ENCODE measurements at places on chromosomes 11 and 22. TPM values are rescaled to one million over a fixed set of nuclear protein-coding genes. Genes with fewer than 3 reads are reported as not detected.

GRCh38 chr11:57762235-57762861, 746 bp downstream of the CTNND1 start:
- no peak for DNase-seq

- no peak for DNase-seq
Observed at GRCh38 chr22:37684803-37685615, 1.1 kb upstream of the NOL12 start.

- no peak for DNase-seq
Observed at GRCh38 chr22:30891781-30892180, 76.8 kb downstream of the MORC2 start.

DNA sequence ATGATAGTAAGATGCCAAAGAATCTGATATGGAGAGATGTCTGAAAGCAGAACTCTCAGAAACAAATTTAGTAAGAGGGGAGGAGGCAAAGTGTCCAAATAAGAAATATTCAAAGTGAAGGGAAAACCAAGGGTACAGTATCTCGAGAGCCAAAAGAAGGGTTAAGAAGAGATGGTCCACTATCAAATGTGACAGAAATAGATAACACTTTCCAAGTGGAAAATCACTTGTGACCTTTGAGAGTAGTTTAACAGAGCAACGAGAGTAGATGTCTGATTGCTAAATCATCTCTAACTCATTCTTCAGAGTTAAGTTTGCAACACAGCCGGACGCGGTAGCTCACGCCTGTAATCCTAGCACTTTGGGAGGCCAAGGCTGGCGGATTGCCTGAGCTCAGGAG, 4.3 kb upstream of the BUD13 start:
- no peak for DNase-seq

- no peak for DNase-seq
Observed at GRCh38 chr22:48515571-48516200, 1312.0 kb downstream of the BRD1 start.

GRCh38 chr22:48931452-48931851, 896.2 kb downstream of the BRD1 start:
- DNase-seq: no peak

- no peak for DNase-seq
Observed at GRCh38 chr22:24506802-24507438, 11.8 kb downstream of the UPB1 start.

DNA sequence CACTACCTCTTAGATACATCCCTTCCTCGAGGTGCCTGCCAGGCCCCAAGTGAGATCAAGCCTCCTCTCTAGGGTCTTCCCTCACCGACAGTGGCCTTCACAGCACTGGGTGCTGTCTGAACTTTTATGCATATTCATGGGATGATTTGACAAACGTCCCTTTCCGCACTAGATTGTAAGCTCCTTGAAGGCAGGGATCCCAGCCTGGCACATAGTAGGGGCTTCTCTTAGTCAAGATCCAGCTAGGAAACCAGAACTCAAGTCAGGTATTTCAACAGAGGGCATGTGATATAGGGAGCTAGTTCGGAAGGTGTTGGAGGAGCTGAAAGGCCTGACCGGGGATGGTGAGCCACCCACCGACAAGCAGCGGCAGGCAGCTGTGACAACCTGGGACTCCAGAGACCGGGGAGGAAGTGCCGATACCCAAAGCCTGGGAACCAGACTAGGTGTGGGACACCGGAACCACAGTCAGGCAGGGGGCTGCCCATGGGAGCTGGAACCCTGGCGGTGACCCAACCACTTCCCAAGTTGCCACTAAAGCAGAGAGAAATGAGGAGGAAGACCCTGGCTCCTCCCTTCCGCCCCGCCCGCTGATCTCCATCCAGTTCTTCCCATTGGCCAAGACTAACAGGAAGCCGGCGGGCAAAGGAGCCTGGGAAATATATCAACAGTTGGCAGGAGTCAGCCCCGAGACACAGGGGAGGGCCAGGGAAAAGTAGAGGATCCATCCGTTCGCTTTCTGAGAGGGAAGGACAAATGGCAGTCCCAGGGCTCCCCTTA, 39.8 kb upstream of the CD82 start:
- no peak for DNase-seq

GRCh38 chr11:7473717-7474116, 11.6 kb upstream of the OLFML1 start:
- no peak for DNase-seq

GRCh38 chr11:111819161-111819828, 52.1 kb downstream of the ALG9 start:
- peak; percentile 63 for DNase-seq

DNA sequence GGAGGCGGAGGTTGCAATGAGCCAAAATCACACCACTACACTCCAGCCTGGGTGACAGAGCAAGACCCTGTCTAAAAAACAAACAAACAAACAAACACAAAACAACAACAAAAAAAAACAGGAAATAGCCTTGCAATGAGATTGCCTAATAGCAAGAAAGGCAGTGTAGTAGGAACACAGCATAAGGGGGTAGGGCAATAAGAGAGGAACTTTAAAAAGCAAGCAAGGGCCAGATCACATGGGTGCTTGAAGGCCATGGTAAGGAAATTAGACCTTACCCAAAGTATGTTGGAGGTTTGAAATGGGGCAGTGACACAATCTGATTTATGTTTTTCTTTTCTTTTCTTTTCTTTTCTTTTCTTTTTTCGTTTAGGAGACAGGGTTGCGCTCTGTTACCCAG, 34.7 kb upstream of the NRIP3 start:
- DNase-seq: no peak

The MMP8 gene
- total RNA-seq: not detected

The SLC22A25 gene
- total RNA-seq: not detected

The HEPN1 gene
- total RNA-seq: not detected

The TRPC6 gene
- 0.30 TPM for total RNA-seq

The MSANTD4 gene
- 22.8 TPM for total RNA-seq

The KCNK7 gene
- total RNA-seq: not detected

The NEU3 gene
- total RNA-seq: 3.4 TPM

The POU2AF2 gene
- total RNA-seq: not detected
